ENCODE measurements at places on chromosomes 7 and 10. TPM values are rescaled to one million over a fixed set of nuclear protein-coding genes. Genes with fewer than 3 reads are reported as not detected.

CALML3 gene
- not detected for total RNA-seq

ITGA8 gene
- not detected for total RNA-seq

IQCE gene
- 12.3 TPM for total RNA-seq

GPR146 gene
- total RNA-seq = 5.6 TPM

GBX1 gene
- not detected for total RNA-seq

ACTR3C gene
- total RNA-seq = 7.9 TPM

FAM25C gene
- not detected for total RNA-seq

APBB1IP gene
- total RNA-seq = 47.4 TPM

ZNF804B gene
- total RNA-seq = not detected

UBN2 gene
- total RNA-seq = 14.1 TPM

GSTO1 gene
- total RNA-seq = 174 TPM

POLL gene
- total RNA-seq = 32.4 TPM

ABCC2 gene
- 0.87 TPM for total RNA-seq

CCDC3 gene
- 0.09 TPM for total RNA-seq

SDK1 gene
- 1.2 TPM for total RNA-seq

SLC18A3 gene
- 0.32 TPM for total RNA-seq

CDK1 gene
- 89.1 TPM for total RNA-seq

OR6B1 gene
- not detected for total RNA-seq

CPN1 gene
- not detected for total RNA-seq

PIK3CG gene
- 36.6 TPM for total RNA-seq

PRKG1 gene
- not detected for total RNA-seq

YKT6 gene
- 76.4 TPM for total RNA-seq

PON1 gene
- not detected for total RNA-seq

ATP6V0A4 gene
- not detected for total RNA-seq

NPC1L1 gene
- not detected for total RNA-seq

CALN1 gene
- not detected for total RNA-seq

FLNC gene
- total RNA-seq = not detected

PNLIPRP1 gene
- not detected for total RNA-seq

FHIP2A gene
- 26.9 TPM for total RNA-seq

MRPL32 gene
- total RNA-seq = 68.8 TPM

HGF gene
- not detected for total RNA-seq

VENTX gene
- total RNA-seq = not detected

TRIL gene
- not detected for total RNA-seq

GNAT3 gene
- not detected for total RNA-seq

LIPK gene
- total RNA-seq = not detected

KIAA1217 gene
- 0.62 TPM for total RNA-seq

ADAM8 gene
- 220 TPM for total RNA-seq

ZKSCAN5 gene
- 8.2 TPM for total RNA-seq

RRP12 gene
- total RNA-seq = 70.1 TPM

PAPSS2 gene
- 0.21 TPM for total RNA-seq

EPHA1 gene
- total RNA-seq = 0.34 TPM

AGBL3 gene
- 3.9 TPM for total RNA-seq

CALHM1 gene
- total RNA-seq = not detected

RNLS gene
- total RNA-seq = 1.6 TPM

FGFBP3 gene
- total RNA-seq = 2.4 TPM

OR2A12 gene
- total RNA-seq = not detected

KIF11 gene
- total RNA-seq = 41.4 TPM

CBLL1 gene
- 43.7 TPM for total RNA-seq

TMEM229A gene
- total RNA-seq = not detected

ALOX5 gene
- total RNA-seq = 0.21 TPM

VIPR2 gene
- total RNA-seq = 4.2 TPM

LBX1 gene
- not detected for total RNA-seq

SNCG gene
- not detected for total RNA-seq

CYP2C8 gene
- 0.09 TPM for total RNA-seq

SND1 gene
- 311 TPM for total RNA-seq

All from activated T-helper 2 cell treated with anti-CD3 and anti-CD28 coated beads, Interferon-gamma antibody, Interleukin-2, Interleukin-4, amounts not matched to agents 10 μg/mL and 5 μg/mL and 100 μg/mL, durations not matched to agents 14 hours and 24 hours and 36 hours (primary cell).